ENCODE measurements at places on chromosomes 3 and 15.

GRCh38 chr3:194176274-194176991 lies 40.5 kb downstream of the HES1 start:
- no peak for DNase-seq

GRCh38 chr3:95438274-95438673 lies 1375.4 kb downstream of the NSUN3 start:
- DNase-seq = no peak

- no peak for DNase-seq
Observed at GRCh38 chr3:77605308-77605707, 565.4 kb downstream of the ROBO2 start.

DNA sequence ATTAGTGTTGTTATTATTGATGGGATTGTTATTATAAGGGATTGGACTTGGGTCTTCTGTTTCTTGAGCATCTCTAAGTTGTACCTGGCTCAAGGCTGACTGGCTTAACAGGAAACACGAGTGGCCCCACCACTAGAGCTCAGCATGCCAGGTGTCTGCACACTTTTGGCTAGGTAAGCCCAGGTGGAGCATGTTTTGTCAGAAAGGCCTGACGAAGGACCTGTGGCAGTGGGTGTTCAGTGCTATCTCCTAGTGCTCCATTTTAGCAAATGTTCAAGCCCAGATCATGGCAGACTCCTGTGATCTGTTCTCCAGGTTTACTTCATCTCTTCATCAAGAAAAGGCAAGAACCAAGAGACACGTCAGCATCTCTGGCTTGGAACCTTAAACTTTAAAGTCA lies 3.4 kb downstream of the MAP2K5 start:
- no peak for DNase-seq

DNA sequence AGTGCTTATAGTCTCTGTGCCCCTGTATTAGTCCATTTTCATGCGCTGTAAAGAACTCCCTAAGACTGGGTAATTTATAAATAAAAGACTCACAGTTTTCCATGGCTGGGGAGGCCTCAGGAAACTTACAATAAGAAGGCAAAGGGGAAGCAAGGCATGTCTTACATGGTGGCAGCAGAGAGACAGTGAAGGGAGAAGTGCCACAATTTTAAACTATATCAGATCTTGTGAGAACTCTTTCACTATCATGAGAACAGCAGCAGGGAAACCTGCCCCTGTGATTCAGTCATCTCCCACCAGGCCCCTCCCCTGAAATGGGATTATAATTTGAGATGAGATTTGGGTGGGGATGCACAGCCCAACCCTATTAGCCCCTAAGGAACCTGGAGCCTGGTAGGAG lies 243.2 kb downstream of the EDEM1 start:
- no peak for DNase-seq

DNA sequence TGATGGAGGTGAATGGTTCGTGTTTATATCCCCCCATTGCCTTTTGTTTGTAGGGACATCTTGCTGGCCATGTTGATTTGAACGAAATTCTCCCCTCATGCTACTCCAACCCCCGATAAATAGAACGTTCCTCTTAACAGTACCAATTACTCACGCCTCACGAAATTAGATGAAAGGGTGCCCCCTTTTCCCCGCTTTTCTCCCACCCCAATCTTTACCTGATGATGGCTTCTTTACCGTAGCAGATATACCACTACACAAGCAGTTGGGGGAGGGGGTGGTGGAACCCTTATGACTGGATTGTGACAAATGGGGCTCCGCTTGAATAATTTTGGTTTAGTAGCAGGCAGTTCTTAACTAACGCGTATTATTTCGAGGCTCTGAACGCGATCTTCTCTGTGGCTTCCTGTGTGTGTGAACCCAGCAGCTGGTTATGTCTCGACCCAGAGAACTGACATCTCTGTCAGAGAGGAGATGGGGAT lies 1.1 kb downstream of the PIAS1 start:
- no peak for DNase-seq

DNA sequence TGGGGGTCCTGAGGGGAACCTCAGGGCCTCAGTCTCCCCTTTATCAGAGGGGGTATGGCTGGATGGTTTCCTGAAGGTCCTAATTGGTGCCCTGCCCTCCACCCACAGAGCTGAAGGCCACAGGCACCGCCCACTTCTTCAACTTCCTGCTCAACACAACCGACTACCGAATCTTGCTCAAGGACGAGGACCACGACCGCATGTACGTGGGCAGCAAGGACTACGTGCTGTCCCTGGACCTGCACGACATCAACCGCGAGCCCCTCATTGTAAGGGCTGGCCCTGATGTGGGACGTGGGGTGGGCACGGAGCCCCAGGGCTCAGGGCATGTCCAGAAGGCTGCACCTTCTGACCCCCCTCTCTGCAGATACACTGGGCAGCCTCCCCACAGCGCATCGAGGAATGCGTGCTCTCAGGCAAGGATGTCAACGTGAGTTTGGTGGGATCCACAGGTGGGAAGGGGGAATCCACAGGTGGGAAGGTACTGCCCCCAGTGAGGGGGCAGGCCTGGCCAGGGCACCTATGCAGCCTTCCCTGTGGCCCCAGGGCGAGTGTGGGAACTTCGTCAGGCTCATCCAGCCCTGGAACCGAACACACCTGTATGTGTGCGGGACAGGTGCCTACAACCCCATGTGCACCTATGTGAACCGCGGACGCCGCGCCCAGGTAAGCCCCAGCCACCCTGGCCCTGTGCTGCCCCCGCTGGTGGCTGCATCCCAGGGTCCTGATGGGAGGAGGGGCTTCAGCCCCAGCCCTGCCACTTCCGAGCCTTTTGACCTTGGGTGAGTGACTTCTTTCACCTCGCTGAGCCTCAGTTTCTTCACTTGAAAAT lies 17.5 kb upstream of the GNAT1 start:
- no peak for DNase-seq

- no peak for DNase-seq
Observed at GRCh38 chr3:139473155-139473771, 3.1 kb downstream of the RBP2 start.

DNA sequence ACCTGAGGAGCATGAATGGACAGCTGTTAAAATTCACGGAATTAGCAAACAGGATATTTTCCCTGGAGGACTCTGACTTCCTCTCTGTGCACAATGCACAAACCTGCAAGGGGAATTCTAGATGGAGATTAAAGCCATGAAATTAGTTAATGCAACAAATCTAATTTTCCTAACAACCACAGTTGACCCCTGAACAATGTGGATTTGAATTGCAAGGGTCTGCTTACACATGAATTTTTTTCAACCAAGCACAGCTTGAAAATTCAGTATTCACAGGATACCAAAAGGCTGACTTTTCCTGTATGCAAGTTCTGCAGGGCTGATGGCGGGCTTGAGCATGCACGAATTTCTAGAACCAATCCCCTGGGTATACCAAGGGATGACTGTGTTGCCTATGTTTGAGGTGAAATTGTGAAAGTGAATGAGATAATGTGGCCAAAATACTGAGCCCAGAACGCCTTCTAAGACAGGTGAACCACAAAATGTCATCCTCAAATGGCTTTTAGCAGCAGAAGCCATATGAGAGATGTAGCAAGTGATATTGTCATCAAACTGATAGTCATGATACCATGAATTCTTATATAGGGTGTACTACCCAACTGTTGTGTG lies 52.5 kb downstream of the COL8A1 start:
- no peak for DNase-seq

- DNase-seq = no peak
Observed at GRCh38 chr3:157460253-157460652, 23.6 kb downstream of the PTX3 start.

DNA sequence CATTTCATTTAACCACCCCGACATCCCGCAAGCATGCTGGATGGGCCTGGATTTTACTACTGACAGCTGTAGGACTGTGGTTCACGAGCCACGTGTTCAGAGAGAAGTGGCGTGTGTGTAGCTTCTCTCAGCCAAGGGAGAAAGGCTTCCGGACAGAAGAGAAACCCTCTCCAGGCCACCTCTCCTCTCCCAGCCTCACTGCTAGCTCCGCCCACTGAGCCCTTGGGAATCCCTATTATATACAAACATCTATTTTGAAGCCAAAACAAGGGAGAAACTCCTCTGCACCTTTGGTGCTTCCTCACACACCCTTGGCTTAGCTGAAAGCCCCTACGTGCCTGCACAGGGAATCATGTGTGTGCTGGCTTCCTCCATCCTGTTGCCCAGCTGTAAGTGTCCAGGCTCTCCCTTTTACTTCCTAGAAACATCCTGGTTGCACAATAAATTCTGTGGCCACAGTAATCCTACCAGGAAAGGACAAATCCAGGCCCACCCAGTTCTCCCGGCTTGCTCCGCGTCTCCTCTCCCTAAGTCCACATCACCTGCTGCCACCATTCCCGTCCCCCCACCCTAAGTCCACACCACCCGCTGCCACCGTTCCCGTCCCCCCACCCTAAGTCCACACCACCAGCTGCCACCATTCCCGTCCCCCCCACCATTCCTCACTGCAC lies 30.5 kb downstream of the PCSK6 start:
- no peak for DNase-seq

- no peak for DNase-seq
Observed at GRCh38 chr15:81282911-81283310, 41.0 kb downstream of the STARD5 start.

GRCh38 chr15:98526094-98526493 lies 122.2 kb upstream of the IGF1R start:
- DNase-seq = no peak

GRCh38 chr3:50261505-50261904 lies 7.4 kb upstream of the SEMA3B start:
- DNase-seq = no peak

DNA sequence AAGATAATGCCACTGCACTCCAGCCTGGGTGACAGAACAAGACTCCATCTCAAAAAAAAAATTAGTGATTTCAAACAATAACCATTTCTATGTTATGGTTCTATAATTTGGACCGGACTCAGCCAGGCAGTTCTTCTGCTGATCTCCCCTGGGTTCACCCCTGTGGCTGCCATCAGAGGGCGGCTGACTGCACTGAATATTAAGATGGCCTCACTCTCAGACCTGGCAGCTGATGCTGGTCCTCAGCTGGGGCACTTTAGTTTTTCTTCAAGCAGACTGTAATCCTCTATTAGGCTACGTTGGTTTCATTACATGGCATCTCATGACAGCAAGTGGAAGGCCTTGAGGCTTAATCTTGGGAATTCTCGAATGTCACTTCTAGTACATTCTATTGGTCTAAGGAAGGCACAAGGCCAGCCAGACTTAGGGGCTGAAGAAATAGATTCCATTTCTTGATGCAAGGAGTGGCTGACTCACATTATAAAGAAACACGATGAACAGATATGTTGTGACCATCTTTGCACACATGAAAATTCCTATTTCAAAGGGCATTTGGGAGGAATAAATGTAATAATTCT lies 12.8 kb downstream of the GALNT15 start:
- DNase-seq = no peak

- DNase-seq = no peak
Observed at GRCh38 chr3:179376474-179376873, 29.0 kb downstream of the MFN1 start.

DNA sequence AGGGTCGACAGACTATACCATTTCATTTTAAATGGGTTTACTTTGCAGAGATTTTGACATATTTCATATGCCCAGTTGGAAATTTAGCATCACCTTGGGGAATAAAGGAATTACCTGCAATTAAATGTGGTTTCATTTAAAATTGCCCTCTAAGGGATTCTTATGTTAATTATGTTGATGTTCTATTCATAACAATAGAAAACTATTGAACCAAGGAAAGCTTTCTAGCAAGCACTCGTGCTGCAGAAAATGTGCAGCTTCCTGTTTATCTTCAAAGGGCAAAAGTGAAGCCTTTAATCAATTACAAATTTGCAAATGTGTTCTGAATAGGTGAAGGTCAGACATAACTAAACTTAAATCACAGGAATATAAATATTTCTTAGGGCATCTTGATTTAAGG lies 352.1 kb downstream of the CHST2 start:
- DNase-seq = no peak

DNA sequence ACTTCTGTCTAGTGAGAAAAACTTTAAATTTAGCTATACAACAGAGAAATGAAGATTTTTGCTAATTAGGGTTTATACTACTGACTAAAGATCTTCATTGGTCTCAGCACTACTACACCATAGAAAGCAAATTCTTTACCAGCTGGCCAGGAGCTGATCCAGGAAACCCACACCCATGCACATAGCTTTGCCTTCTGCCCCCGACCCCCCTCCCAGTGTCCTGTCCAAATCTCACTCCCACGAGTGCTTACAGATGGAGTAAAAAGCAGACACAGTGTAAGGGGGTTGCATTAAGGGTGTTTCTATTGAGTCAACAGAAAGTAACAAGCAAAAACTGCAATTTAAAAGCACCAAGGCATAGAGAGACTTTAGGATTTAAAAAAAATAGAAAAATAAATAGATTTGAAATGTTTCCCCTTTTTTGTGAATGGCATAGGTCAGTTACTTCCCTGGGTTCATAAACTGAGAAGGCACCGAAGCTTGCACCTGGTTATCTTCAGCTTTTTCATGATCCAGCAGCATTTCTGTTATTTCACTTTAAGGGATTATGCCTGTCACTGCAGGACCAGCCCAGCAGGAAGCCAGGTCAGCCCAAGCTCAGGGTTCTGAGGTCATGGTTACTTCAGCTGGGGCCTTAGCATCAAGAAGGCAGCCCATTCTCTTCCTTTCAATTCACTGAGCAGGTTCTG lies 124.3 kb downstream of the CTNNB1 start:
- no peak for DNase-seq

GRCh38 chr3:147404000-147404799 lies 2.1 kb downstream of the ZIC4 start:
- DNase-seq = no peak

DNA sequence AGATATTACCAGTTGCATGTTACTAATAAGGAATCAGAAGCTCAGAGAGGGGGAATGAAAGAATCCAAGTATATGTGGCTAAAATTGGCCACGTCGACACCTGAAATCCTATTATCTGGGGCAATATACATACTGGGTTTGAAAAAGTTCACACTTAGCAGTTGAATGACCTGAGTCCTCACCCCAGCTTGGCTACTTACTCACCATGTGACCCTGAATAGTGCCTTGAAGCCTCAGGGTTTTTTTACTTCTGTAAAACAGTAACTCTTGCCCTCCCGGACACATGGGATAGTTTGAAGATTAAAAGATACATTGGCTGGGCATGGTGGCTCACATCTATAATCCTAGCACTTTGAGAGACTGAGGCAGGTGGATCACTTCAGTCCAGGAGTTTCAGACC lies 342.2 kb upstream of the TPRG1 start:
- DNase-seq = no peak

DNA sequence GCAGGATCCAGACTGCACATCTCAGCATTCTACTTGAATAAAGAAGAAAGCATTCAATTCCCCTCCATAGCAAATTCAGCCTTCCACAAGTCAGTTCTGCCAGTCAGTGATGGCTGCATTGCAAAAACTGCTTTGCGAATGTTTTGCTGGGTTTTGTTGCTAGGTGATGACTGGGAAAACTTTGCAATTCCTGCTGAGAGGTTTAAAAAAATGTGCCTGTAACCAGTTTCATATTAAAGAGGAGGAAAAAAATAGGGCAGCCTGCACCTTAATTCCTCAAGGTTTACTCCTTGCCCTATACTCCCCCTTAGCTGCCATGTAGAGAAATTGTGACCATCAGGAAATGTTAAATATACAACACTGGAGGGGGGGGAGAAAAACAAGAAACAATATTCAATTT lies 225.6 kb upstream of the ATP11B start:
- no peak for DNase-seq

GRCh38 chr3:44772099-44772442 lies 10.5 kb downstream of the KIF15 start:
- DNase-seq = no peak
